ENCODE measurements at places on chromosomes 5 and 9. TPM values are rescaled to one million over a fixed set of nuclear protein-coding genes. Genes with fewer than 3 reads are reported as not detected.

The PCDHA11 gene
- total RNA-seq, result 10.0 TPM

The GRIA1 gene
- total RNA-seq, result not detected

The NUTM2F gene
- not detected for total RNA-seq

DNA sequence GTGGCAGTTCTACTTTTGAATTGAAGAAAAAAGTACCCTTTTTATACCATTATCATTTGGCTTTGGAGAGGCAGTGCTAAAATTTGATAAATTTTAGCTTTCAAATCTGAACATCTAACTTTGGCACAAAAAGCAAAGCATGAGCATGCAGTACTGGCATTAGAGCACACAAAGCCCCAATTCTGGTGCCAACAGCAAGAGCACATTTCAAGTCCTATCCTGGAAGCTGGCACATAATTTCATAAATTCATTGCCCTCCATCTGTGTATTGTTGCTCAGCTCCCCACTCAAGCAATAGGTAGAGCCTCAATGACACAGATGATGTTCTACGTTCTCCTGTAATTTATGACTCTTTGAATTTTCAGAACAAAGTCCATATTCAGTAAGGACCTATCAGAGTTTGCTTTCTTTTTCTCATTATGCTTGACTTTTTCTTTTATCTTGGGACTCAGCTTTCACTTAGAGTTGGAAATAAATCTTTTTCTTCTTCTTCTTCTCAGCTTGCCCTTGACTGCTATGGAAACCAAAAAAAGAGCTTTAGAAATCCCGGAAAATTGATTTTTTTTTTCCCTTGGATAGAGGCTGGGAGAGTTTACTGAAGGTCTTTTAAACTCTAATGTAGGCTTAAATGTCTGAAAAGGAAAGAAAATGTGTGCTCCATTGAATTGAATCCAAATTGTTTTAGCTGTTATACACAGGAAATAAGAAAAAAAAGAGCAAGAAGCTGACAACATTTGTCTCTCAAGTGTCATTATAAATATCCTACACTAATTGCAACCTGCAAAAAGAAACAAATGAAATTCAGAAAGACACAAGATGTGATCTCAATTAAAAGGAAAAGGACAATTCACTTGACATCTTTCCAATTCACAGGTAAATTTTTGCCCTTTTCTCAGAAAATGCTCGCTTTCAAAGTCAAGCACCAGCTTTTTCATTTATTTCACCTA, 380.8 kb upstream of the CDH18 start:
- no peak for DNase-seq

DNA sequence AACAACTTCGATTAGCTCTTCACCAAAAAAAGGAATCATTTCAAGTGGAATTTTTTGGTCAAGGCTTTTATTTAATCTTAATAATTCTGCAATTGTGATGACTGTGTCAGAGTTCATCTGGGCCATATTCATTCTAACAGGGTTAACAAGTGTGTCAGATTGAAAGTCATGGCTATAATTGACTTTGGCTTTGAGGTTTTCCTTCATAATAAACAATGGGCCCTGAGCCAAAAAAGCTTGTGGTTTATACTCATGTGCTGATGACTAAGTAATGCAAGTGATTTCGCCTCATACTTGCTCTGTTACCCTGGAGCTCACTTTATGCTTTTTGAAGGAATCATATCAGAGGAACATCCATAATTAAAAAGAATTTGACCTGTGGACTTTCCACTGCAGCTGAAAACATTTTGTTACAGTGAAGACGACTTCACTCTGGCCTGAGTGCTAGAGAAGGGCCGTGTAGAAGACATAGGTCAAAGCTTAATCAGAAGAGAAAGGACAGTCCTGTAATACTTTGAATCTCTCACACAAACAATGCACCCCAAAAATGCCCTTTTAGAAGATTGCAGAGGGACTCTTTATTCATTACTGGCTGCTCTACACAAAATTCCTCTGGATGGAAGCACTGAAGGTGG, 101.7 kb downstream of the GDNF start:
- no peak for DNase-seq

GRCh38 chr9:68551191-68551590, 10.5 kb upstream of the TMEM252 start:
- no peak for DNase-seq

DNA sequence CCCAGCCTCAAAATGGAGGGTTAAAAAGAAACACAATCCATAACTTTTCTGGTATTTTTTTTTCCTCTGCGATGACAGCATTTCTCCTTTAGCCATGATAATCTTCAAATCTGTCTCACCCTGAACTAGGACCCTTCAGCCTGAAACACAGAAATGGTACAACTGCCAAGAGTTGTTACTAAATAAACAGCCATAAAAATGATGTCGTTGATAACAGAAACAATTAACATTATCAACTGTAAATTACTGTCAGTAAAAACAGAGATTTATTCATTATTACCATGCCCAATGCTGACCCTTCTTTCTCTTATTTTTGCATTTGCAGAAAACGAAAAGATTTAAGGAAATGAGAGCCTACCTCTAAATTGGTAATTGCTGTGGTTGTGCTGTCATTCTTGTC, 19.4 kb upstream of the MIER3 start:
- no peak for DNase-seq

GRCh38 chr9:95776176-95776575, 99.3 kb upstream of the ERCC6L2 start:
- no peak for DNase-seq

GRCh38 chr9:85246541-85246940, 495.2 kb downstream of the AGTPBP1 start:
- no peak for DNase-seq

GRCh38 chr9:129664746-129665388, 580 bp upstream of the PRRX2 start:
- DNase-seq, result no peak

DNA sequence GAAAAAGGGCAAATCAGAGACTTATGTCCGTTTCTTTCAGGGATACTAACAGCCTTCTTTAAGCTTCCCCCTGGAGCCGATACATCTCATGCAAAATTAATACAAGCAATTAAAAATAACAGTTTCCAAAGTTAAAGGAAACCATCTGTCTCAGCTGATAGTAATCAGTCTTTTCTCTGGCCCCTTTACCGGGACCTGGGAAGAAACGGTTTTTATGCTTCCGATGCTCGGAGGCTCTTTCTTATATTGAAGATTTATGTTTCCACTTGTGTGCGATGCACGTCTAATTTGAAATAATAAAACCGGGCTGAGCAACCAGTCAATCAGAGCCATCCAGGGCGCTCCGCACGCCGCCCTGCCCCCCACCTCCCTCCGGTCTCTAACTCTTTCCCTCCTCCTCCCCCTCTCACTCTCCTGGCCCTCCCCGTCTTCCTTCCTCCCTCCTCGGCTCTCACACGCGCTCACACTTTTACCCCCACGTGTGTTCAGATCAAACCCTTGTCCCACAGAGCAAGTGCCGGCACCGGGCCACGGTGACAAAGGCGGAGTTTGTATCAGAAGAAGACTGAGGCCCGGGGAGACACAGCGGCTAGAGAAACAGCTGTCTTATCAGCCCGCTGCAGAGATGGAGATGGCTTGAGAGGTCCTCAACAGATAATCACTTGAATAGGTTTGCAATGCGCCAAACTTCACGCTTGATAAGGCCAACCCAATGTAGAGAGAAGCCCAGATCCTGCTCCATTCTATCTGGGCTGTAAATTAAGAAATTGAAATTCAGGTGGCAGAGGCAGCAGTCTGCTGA, 5.1 kb upstream of the ELAVL2 start:
- DNase-seq, result no peak

All from progenitor cell of endocrine pancreas (in vitro differentiated cells).